ENCODE measurements at places on chromosomes 16 and 17.

GRCh38 chr17:79632432-79632735 lies 21.5 kb upstream of the RBFOX3 start:
- DNase-seq: no peak

DNA sequence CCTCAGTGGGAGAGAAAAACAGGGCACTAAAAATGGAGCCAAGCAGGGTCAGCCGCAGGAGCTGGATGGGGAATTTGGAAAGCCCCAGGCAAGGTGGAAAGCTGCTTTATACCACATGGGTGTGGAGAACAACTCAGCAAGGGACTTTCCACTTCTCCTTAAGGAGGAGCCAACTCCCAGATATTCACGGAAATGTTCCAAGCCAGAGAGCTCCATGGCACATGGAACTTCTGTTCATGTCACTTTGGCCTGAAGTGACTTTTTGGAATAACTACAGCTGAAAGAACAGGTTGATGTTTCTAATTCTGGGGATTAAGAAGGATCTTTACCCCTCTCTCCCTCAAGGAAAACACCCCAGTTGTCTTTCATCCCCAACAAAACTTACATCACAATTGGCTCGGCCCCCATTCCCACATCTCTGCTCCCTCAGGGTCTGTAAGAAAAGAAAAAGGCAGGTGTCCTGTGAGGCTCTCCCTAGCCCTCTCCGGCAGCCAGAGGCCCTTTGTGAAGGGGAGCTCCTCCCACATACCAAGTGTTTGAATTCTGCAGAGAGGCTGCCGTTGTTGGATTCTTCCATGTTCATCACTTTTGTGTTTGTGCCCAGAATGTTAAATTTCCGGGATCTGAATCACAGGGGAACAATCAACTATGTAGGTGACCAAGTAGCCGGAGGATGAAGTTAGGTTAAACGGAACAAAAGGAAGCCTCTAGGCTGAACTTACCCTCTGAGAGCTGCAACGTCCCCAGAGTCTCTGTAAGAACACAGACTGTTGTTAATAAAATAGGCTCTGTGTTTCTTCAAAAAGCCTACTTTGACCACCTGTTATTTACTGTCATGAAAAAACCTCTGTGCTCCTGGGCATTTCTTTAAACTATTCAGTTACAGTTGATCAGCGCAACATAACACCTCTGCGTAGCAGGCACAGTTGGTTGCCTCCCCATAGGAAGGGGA lies 41.0 kb downstream of the STAT5A start:
- DNase-seq: peak; percentile 96

GRCh38 chr16:13997933-13998332 lies 73.2 kb upstream of the MRTFB start:
- no peak for DNase-seq

- peak; percentile 95 for DNase-seq
Observed at GRCh38 chr16:3150346-3151218, 15.8 kb downstream of the ZNF213 start.

DNA sequence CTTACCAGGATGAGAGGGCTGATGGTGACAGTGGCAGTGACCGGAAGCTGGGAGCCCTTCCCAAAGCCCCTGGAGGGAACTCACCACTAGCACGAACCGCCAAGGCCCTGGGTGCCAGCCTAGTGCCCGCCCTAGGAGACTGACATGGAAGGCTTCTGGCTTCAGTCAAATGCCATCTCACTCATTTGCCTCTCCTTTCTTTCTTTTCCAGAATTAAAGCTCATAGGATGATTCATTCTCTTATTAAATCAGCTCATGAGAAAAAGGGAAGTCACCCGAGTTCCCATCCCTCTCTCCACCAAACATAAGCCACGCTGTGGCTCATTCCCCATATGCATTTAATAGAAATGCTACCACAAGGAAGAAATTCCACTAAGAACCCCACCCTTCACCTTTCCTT lies 12.1 kb downstream of the CUEDC1 start:
- DNase-seq: peak; percentile 81

All from M059J (cell line).